GM12891 (cell line): ENCODE measurements at places on chromosomes 4 and X.

DNA sequence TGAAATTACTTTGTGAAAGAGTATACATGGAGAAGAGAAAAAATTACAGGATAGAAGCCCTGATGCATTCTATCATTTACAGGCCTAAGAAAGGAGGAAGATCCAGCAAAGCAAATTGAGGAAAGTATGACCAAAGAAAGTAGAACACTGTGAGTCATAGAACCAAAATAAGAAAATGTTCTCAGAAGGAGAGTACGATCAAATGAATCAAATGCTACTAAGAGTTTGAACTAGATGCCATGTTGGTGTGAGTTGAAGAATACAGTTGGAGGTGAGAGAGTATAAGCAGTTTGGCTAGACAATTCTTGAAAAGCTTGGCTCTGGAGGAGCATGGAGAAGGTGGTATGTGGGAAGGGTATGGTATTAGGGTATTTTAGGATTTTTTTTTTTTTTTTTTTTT is 161.8 kb downstream of the RPA4 start:
- no peak for DNase-seq

DNA sequence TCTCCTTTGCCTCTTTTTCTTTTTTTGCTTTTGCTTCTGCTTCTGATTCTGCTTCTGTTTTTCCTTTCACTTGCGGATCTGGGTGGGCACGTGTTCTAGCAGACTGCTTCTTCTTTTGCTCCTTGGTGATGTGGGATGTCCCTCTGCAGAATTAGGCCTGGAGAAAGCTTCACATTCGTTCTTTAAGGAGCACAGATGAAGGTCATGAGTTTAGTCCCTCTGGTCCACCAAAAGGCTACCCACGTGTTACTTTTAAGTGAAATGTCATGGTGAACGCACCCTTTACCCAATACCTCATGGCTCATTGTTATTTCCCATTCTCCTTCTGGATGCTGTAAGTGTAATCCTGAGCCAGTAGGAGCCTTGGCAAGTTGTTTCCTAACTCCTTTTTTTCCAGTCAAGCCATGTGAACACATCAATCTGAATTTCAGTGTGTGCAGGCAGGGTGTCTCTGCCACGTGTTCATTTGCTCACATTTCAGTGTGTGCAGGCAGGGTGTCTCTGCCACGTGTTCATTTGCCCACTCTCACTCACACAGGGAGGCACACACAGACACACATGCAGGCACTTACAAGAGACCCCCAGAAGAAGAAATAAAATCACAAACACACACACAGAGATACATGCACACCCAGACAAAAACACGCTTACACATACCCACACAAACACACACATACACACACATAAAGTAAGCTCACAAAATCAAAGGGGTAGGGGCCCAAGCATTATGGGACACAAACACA is 36.9 kb downstream of the NBDY start:
- no peak for DNase-seq

DNA sequence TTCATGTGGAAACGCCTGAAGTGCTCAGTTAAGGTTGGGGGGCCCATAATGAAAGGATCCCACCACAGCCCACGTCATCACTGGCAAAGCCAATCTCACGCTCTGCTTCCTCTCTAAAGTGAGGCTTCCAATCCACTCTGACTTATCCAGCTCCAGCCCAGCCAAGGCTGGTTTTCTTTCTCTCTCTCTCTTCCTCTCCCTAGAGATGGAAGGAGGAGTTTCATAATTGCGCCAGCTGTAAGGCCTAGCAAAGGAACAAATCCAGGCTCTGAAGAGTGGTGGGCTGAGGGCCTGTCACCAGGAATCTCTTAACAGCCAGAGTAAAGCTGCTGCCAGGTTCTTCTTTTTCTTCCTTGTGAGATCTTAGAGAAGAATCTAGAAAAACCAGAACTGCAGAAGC is 20.7 kb upstream of the BCLAF3 start:
- no peak for DNase-seq

- peak; percentile 26 for DNase-seq
These were observed 76.7 kb downstream of the SCD5 start for GRCh38 chr4:82721819-82722423.

- DNase-seq = no peak
These were observed 33.6 kb upstream of the WFS1 start for GRCh38 chr4:6235901-6236640.

DNA sequence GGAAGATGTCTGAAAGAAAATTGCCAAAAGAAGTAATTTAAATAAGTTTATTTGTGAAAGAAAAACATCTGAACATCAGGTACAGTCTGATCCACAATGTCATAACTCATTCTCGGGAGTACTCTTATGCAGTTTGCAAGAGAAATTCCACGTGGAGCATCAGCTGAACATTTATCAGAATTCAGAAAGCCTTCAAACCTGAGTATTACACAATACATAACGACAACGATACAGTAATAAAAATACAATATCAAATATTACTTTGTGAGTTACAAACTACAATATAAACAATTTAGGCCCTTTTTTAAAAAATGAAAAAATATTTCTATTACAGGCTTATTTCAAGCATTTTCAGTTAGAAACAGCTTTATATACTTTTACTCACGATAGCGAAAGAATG is 116.4 kb downstream of the RAB28 start:
- no peak for DNase-seq

DNA sequence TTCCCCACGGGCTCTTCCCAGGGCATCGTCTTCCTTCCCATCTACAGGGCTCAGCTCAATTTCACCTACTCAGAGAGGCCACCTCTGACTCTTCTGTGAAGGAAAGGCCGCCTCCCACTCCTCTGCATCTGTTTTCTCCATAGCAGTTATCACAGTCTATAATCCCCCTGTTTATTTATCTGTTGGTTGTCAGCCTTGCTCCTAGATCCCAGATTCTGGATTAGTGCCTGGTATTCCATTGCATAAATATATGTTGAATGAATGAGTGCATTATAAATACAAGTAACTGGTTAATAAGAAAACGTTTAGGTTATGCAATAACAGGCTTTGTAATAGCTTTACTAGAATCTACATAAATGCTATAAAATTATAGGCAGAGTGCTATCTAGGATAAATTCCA is 52.9 kb downstream of the NSG1 start:
- no peak for DNase-seq
